Stimulated activated CD8-positive, alpha-beta memory T cell treated with anti-CD3 and anti-CD28 coated beads, Interleukin-15, amount 100 ng/mL, for 48 hours (primary cell): ENCODE measurements at places on chromosomes 16 and 17.

- DNase-seq = no peak
These were observed 565 bp downstream of the DDX52 start for GRCh38 chr17:37642681-37643080.

DNA sequence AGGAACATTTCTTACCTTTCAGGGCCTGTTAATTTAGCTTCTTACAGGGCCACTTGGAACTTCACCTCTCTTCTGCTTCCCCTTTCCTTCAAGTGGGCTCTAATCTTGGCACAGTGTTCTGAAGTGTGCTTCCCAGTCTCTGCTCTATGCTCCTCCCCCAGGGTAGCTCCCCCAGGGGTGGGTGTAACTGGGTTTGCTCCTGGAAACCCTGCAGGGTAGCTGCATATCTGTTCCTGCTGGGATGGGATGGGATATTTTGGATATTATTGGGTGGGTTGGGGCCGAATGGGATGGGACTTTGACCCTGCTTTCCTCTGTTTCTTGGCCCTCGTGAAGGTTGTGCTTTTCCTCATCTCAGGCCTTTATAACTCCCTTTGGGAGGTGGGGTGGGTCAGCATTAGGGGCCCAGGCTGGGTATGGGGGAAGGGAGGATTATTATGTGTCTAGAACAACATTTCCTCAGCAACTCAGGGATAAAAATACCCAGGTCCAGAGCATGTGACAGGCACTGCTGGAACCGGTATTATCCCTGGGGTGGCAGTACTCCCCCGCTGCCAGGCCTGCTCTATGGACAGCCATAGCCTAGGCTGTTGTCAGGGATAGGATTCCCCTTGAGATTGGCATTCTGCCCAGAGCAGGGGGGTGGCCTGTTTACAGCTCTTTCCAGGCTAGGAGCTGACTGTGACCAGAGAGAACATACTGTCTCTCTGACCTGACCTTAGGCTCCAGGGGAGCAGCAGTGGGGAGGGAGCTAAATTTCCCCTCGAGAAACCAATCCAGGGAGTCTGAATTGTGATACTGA lies 5.0 kb downstream of the NFE2L1 start:
- DNase-seq = no peak

- DNase-seq = no peak
These were observed 13.4 kb downstream of the RPTOR start for GRCh38 chr17:80558046-80558445.

DNA sequence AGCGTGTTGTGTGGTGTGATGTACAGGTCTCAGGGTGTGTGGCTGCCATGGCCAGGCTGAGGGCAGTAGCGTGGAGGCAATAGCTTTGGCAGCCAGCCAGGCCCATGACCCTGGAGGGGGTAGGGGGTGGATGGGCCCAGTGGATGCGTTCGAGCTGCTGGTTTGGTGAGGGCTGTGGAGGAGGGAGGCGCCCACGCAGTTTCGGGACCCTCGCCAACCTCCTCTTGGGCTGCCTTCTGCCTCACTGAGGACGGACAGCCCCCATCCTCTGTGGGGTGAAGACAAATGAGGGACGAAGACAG lies 238.6 kb upstream of the GSE1 start:
- DNase-seq = no peak

- DNase-seq = no peak
These were observed 625.4 kb downstream of the KCNJ2 start for GRCh38 chr17:70794738-70795137.

DNA sequence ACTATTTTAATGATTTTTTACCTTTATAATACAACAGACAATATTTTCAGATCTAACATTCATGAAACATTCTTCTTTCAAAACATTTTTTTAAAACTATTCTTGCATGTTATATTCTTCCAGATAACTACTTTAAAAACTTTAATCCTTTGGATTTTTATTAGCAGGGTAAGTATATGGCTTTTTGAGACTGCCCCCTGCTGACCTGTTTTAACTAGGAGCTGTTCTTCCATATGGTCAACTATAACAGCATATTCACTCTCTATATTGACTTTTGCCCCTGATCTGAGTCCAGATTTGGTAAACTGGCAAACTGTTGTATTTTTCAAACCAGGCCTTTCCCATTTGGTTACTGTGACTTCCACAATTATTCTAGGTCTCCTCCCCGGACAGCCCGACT lies 16.5 kb downstream of the ZNF18 start:
- DNase-seq = no peak

GRCh38 chr17:46727572-46728348 lies 90.7 kb downstream of the WNT3 start:
- DNase-seq = no peak

DNA sequence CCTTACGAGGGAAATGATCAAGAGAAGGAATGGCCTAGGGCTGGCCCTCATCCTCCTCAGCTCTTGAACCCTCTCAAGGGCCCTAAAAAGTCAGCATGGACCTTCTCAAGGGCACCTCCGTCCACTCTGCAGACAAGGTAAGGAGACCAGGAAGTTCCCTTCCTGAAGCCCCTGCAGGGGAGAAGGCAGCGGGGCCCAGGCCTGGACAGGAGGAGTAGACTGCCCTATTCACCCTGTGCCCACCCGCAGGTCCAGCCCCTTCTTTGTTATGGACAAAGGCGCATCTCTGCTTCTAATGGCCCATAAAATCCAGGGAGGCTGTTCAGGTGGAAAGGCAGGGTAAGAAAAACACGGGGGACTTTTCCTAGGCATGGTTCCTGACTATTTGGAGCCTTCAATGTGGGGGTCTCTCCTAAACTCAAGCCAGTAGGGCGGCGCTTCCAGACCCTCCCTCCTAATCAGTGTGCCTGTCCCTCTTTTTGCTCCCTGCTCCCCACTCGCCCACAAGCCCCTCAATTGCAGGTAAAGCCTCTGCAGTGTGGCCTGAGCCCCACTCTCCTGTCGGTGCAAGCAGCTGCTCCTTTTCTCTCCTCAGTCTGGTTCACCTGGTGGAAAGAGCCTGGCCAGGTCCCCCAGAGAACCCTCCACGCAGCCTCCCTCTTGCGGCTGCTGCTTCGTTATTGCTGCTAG lies 28.2 kb downstream of the AXIN2 start:
- no peak for DNase-seq
